ENCODE measurements at places on chromosomes 7 and 10.

DNA sequence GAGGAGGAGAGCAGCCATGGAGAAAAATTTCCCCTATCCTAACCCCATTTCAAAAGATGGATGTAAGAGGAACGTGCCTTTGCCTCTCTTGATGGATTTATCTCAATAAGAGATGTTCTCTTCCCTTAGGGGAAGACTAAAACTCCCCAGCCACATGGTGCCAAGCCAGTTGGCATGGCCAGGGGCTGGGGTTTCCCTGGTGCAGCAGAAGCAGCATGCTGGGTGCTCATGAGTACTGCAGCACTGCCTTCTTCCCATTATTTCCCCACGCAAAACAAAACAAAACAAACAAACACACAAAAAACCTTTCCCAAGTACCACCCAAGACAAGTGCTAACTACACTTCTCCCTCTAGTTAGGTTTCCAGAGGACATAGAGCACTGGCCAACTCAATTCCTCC, 97.2 kb downstream of the DOCK4 start:
- no peak for DNase-seq

GRCh38 chr7:5445981-5446594, 22.5 kb upstream of the TNRC18 start:
- no peak for DNase-seq

GRCh38 chr10:123367195-123367594, 213.0 kb downstream of the BUB3 start:
- no peak for DNase-seq

DNA sequence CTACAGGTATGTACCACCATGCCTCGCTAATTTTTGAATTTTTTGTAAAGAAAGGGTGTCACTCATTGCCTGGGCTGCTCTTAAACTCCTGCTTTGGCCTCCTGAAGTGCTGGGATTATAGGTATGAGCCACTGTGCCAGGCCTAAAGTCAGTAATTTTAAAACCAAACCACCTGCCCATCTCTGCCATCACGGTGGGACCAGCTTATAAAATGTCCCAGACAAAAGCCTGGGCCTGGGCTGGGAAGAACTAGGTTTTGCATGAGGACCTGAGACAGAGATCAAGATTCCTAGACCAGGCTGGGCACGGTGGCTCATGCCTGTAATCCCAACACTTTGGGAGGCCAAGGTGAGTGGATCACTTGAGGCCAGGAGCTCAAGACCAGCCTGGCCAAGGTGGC, 395.6 kb downstream of the CALN1 start:
- DNase-seq = no peak

DNA sequence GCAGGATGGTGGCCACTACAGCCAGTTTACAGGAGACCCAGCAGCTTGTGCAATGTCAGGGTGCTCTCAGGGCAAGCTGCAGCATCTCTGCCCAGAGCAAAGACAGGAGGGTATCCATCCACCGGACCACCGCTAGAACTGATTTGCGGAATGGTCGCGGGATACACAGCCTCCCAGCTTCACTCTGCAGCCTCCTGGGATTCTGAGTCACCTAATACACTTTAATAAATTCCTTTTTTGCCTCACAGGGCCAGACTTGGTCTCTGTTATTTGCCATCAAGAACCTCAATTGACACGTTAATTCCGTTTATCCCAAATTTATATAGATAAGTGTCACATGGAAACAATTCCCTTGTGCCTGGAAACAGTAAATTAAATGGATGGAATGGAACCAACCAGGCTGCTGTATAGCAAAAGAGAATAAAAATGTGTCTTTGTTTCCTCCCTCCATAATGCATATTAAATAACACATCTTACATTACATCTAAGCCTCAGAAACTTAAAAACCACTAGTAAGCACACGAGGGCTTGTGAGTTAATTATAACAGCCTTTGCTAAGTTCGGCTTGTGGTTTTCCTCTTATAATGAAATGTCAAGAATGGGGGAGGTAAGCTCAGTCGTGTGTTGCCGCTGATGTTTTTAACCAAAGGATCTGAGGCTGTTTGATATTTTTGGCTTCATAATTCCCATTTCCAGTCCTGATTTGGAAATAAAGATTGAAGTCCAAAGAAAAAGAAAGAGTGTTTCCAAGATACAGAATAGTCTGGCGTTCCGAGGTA, 52.1 kb downstream of the ADRB1 start:
- DNase-seq = no peak

DNA sequence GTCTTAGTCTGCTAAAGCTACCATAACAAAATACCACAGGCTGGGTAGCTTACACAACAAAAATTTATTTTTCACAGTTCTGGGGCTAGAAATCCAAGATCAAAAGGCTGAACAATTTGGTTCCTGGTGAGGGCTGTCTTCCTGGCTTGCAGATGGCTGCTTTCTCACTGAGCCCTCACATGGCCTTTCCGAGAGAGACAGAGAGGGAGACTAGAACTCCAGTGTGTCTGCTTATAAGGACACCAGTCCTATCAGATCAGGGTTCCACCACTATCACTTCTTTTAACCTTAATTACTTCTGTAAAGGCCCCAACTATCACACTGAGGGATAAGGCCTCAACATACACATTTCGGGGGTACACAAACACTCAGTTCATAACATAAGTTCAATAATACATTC, 527.4 kb upstream of the VSTM2A start:
- DNase-seq = no peak

All from CD8-positive, alpha-beta T cell (primary cell).